Left ventricle myocardium inferior (tissue), 1 donor: ENCODE measurements at places on chromosomes 7 and 10. TPM values are rescaled to one million over a fixed set of nuclear protein-coding genes. Genes with fewer than 3 reads are reported as not detected.

Gene ITIH2
- total RNA-seq: not detected

Gene OR2F2
- total RNA-seq: not detected

- peaks cover 12% of the 10 kb centered on the region for H3K27me3 ChIP-seq
- no peaks in the 10 kb centered on the region for H3K36me3 ChIP-seq
- no peak for DNase-seq
- H3K27ac ChIP-seq: no peak overlapping the region
- H3K4me3 ChIP-seq: no peak overlapping the region
- no peaks in the 10 kb centered on the region for H3K4me1 ChIP-seq
Observed at GRCh38 chr7:107837145-107837512, 34.1 kb upstream of the SLC26A3 start.

Gene NUTM2B
- total RNA-seq: 0.52 TPM

Gene ELAPOR2
- 3.9 TPM for total RNA-seq

DNA sequence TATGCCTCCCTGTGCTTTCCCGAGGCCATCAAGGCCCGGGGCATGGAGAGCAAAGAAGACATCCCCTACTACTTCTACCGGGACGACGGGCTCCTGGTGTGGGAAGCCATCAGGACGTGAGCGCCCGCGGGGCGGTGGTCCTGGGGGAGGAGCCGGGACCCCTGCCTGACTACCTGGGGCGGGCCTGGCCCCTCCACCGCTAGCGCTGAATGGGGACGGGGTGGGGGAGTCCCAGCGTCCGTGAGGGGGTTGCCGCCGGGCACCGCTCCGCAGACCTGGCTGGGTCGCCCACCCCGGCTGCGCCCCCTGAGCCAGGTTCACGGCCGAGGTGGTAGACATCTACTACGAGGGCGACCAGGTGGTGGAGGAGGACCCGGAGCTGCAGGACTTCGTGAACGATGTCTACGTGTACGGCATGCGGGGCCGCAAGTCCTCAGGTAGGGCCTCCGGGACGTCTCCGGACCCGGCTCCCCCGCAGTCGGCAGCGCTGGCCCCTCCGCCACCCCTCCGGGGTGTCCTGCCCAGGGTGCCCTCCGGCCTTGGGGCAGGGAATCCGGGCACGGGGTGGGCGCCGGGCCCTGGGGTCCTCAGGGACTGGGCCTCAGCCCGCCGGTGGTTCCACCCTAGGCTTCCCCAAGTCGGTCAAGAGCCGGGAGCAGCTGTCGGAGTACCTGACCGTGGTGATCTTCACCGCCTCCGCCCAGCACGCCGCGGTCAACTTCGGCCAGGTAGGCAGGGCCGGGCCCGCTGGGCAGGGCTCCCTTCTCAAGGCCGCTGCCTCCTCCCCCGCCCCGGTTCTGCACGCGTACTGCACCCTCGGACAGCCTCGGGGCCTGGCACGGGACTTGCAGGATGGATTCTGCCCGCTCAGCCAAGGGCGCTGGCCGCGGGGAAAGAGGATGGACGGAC lies 69.3 kb downstream of the ALOX5 start:
- DNase-seq: no peak
- H3K27ac ChIP-seq: no peak overlapping the region
- H3K4me3 ChIP-seq: no peak overlapping the region

Gene ADAM8
- 1.4 TPM for total RNA-seq

- H3K4me1 ChIP-seq: peaks cover 73% of the 10 kb centered on the region
- peak overlapping the region; percentile 57 for H3K27ac ChIP-seq
- peaks cover 5% of the 10 kb centered on the region for H3K36me3 ChIP-seq
- H3K4me3 ChIP-seq: no peak overlapping the region
- no peaks in the 10 kb centered on the region for H3K27me3 ChIP-seq
Observed at GRCh38 chr10:60937784-60938654, 6.0 kb downstream of the RHOBTB1 start.

DNA sequence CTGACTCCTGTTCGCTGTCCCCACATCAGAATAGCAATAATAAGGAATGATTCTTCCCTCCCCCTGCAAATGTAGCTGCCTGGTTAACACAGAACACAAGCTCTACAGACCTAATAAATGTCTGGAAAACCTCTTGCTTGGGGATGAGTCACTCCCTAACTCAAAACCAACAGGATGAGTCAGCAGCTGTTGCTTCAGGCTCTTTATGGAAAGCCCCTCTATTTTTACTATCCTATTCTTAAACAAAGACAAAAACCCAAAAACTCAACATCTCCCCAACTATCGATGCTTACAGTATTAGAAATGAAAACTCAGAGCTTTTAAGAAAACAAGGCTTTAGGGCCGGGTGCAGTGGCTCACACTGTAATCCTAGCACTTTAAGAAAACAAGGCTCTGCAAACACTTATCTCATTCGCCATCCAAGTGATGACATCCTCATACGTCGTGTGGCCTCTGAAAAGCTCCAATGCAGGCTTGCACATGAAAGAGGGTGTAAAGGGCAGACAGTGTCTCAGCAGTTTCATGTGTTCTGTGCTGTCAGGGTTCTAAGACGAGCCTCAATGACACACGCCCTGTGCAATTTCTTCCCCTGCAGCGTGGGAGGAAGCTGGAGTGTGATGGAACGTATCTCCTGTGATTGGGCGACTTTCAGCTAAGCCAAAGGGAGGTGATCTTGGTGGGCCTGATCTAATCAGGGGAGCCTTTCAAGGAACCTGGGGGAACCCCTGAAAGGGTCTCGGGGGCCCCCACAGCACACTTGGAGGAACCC lies 70.1 kb downstream of the AMZ1 start:
- no peaks in the 10 kb centered on the region for H3K36me3 ChIP-seq
- H3K4me1 ChIP-seq: peaks cover 64% of the 10 kb centered on the region
- DNase-seq: no peak
- H3K27ac ChIP-seq: peak overlapping the region; percentile 75
- H3K4me3 ChIP-seq: peak overlapping the region; percentile 14

Gene SFTPA2
- not detected for total RNA-seq

GRCh38 chr7:36400036-36400435 lies 10.4 kb downstream of the ANLN start:
- H3K36me3 ChIP-seq: no peaks in the 10 kb centered on the region
- no peak overlapping the region for H3K4me3 ChIP-seq
- no peaks in the 10 kb centered on the region for H3K4me1 ChIP-seq
- DNase-seq: no peak

DNA sequence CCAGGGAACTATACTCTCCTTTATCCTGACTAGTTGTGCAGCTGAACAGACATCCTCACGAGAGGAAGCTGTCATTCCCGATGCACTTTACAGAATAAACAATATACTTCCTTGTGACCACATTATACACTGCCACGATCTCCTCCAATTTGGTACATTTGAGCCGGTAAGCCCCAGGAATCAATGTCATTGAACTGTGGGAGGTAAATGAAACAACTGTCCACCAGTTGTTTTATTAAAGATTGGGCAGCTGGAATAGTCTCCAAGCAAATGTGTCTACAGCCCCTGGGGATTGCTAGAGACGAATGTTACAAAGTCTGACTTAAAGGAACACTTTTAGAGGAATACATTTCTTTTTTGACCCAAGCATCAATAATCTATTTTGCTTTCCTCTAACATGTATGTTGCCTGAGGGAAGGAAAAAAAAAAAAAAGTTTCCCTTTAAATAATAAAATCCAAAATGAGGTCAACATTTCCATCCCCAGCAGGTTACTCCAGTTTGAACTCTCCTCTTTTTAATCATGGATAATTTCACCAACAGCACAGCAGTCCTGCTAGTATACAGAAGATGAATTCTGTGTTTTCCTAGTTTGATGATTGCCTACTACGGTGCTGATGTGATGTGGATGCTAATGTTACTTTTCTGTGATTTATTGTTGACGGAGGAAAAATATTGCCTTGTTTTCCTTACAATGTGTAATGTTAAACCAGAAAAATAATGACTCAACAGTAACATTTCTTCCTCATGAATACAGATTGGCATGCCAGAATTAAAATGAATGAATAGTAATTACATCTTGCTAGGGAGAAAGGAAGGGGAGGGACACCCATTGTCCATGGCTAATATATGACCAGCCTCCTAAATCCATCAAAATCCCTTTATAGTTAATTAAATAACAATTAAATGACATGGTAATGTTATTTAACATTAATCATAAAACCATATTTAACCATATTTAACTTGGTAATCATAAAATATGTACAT lies 360.9 kb downstream of the NEBL start:
- no peak overlapping the region for H3K4me3 ChIP-seq
- no peaks in the 10 kb centered on the region for H3K36me3 ChIP-seq
- no peak overlapping the region for H3K27ac ChIP-seq
- H3K27me3 ChIP-seq: no peaks in the 10 kb centered on the region
- no peaks in the 10 kb centered on the region for H3K4me1 ChIP-seq
- DNase-seq: no peak

DNA sequence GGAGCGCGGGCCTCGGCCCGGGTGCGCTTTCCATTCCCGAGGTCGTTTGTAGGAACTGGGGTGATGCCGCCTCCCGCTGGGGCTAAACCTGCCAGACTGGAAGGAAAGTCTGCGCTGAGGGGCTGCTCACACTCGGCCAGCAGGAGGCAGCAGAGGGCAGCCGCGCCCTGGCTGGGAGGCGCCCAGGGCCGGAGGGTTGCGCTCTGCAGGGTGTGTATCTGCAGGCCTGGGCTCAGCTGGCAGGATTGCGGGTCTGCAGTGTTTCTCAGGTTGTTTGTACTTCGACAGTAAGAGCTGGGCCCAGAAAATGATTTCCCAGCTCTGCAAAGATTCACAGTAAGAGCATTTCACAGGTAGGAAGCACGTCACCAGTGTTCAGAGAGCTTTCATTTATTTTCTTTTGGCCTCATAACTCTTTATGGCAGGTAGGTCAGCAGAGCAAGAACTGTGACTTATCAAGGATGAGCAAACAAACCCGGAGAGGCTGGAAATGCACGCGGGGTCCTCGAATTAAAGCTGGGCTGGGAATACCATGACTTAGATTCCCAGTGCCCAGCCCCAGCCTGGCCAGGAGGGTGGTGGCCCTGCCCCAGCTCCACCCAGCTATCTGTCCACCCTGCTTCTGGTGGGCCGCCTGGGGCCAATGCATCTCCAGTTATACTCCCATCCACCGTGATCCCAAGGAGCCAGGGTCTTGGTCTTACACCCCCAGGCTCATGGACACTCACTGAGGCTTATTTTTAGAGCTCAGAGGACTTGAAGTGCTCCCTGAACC lies 15.2 kb upstream of the PPP2R2D start:
- DNase-seq: peak; percentile 74
- H3K27me3 ChIP-seq: peaks cover 36% of the 10 kb centered on the region

Gene GARIN1A
- 1.6 TPM for total RNA-seq

DNA sequence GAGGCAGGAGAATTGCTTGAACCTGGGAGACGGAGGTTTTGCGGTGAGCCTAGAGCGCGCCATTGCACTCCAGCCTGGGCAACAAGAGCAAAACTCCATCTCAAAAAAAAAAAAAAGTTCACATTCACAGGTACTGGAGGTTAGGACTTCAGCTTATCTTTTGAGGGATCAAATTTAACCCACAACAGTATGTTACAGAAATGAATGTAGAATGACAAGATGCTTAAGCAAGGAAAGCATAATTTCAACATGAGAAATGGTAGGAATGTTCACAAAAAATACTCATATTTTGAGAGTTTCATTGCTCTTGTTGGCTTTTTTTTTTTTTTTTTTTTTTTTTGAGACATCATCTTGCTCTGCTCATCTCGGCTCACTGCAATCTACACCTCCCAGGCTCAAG lies 1.9 kb upstream of the HERC4 start:
- peaks cover 35% of the 10 kb centered on the region for H3K4me1 ChIP-seq
- no peaks in the 10 kb centered on the region for H3K27me3 ChIP-seq
- no peak overlapping the region for H3K27ac ChIP-seq
- H3K4me3 ChIP-seq: no peak overlapping the region
- no peak for DNase-seq

GRCh38 chr7:27611059-27611458 lies 51.6 kb downstream of the HIBADH start:
- no peaks in the 10 kb centered on the region for H3K27me3 ChIP-seq
- H3K4me3 ChIP-seq: no peak overlapping the region
- no peak for DNase-seq
- no peak overlapping the region for H3K27ac ChIP-seq
- peaks cover 6% of the 10 kb centered on the region for H3K36me3 ChIP-seq

Gene SFTPA1
- not detected for total RNA-seq

DNA sequence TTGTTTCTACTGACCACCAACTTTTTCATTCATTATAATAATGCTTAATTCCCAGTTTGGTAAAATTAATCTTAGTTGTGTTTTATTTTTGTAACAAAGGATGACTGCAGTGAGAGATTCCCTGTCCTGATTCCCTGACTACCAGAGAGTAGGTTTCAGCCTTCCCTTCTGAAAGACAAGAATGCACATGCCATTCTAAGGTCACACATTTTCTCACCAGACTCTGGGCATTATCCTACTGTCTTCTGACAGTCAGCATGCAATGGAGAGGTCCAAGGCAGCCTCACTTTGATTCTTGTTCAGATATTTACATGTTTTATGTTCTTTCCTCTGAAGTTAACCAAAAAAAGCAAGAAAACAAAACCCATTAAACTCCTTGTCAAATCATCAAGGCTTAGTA lies 372.7 kb upstream of the CDC14C start:
- H3K27ac ChIP-seq: no peak overlapping the region
- no peaks in the 10 kb centered on the region for H3K4me1 ChIP-seq
- DNase-seq: no peak
- H3K36me3 ChIP-seq: no peaks in the 10 kb centered on the region
- no peak overlapping the region for H3K4me3 ChIP-seq
- no peaks in the 10 kb centered on the region for H3K27me3 ChIP-seq

DNA sequence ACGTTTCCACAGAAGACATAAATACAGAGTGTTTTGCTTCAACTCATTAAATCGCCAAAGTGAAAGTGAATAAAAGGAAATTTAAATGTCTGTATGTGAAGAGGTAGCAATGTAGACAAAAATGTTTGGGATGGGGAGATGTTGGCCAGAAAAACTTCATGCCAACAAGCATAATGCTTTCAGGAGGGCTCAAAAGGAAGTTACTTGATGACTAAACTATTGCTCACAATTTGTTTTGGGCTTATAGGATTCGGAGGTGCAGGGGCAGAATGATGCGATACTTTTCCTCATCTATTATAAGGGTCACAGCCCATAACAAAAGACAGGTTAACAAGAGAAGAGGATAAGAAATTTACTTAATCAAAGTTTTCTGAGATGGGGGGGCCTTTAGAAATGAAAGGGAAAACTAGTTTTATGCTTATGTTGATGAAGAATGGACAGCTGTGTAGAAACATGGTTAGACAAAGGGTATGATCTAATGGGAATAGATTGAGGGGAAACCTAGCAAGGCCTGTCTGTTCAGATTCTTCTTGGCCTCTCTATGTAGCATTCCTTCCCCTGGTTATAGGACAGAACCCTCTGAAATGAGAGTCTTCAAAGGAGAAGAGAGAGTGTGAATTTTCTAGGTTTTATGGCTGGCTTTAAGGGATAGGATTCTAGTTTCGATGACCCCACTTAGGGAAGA lies 898.6 kb downstream of the LRMDA start:
- no peaks in the 10 kb centered on the region for H3K27me3 ChIP-seq
- no peaks in the 10 kb centered on the region for H3K36me3 ChIP-seq
- H3K4me1 ChIP-seq: peaks cover 17% of the 10 kb centered on the region
- DNase-seq: no peak
- no peak overlapping the region for H3K4me3 ChIP-seq

GRCh38 chr10:46560952-46561351 lies 4.5 kb upstream of the GPRIN2 start:
- no peaks in the 10 kb centered on the region for H3K36me3 ChIP-seq
- DNase-seq: no peak
- H3K4me3 ChIP-seq: no peak overlapping the region
- H3K27me3 ChIP-seq: peaks cover 58% of the 10 kb centered on the region

Gene OR6B1
- not detected for total RNA-seq

GRCh38 chr7:97145068-97145467 lies 27.6 kb downstream of the SDHAF3 start:
- peaks cover 20% of the 10 kb centered on the region for H3K36me3 ChIP-seq
- H3K27me3 ChIP-seq: no peaks in the 10 kb centered on the region
- no peak for DNase-seq
- H3K27ac ChIP-seq: no peak overlapping the region
- no peak overlapping the region for H3K4me3 ChIP-seq
